M059J (cell line): ENCODE measurements at places on chromosomes 7 and 10.

DNA sequence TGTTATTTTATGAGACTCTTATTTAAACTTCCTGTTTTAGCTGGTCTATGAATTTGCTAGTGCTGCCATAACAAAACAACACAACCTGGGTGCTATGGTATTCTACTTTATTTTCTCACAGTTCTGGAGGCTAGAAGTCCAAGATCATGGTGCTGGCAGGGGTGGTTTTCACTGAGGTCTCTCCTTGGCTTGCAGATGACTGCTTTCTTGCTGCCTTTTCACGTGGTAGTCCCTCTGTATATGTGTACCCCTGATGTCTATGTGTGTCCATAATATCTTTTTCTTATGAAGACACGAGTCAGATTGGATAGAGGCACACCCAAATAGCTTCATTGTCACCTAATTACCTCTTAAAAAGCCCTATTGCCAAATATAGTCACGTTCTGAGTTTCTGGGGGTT, 270.5 kb downstream of the BMPER start:
- no peak for DNase-seq

GRCh38 chr10:110657973-110658691, 14.0 kb downstream of the RBM20 start:
- no peak for DNase-seq

- no peak for DNase-seq
These were observed 27.6 kb upstream of the FAM204A start for GRCh38 chr10:118369641-118370205.

GRCh38 chr7:25720427-25720826, 431.6 kb upstream of the NFE2L3 start:
- DNase-seq, result peak; percentile 34

DNA sequence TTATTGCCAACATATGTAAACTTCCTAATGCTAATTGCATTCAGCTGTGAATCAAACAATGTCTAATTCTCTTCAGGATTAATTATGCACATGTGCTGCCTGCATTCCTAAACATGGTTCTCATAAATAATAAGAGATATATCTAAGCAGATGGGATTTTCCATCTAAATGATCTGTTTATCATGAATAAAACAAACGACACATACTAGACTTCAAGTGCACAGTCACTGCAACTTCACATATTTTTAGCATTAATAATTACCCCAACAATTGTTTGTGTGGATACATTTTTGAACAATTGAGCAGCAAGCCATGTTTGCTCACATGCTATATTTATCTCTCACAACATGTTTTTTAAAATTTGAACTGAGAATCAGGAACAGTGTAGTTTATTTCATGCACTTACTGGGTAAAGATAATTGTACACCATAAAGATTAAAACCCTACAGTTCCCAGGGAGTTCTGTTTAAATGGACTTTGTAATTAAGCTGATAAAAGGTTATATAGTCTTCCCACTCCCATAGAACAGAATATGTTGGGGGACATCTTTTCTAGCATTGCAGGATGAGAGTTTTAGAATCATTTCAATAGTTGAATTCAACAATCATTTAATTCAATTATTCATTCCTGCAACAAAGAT, 378.5 kb downstream of the MDFIC start:
- DNase-seq, result no peak

DNA sequence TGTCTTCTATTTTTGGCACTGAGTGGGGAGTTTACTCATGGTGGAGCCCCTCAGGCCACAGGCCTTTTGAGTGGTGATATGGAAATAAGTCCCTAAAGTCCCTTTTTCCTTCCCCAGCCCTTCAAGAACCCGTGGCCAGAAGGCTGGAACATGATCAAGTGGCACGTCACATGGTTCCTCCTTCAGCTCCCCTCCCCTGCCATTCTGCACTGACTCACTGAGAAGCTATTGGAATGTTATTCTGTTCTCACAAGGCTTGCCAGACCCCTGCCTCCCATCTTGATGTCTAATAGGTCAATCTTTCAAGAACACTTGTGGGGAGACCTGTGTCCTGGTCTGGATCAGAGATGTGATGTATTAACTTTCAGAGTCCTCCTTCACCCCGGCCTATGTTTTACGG, 279.8 kb downstream of the SEC23IP start:
- DNase-seq, result peak; percentile 50

GRCh38 chr10:124524991-124525653, 63.5 kb downstream of the LHPP start:
- peak; percentile 56 for DNase-seq

- peak; percentile 99 for DNase-seq
These were observed 25.3 kb downstream of the EPHB4 start for GRCh38 chr7:100801833-100802568.

GRCh38 chr10:15897287-15897686, 37.0 kb upstream of the MINDY3 start:
- peak; percentile 12 for DNase-seq

DNA sequence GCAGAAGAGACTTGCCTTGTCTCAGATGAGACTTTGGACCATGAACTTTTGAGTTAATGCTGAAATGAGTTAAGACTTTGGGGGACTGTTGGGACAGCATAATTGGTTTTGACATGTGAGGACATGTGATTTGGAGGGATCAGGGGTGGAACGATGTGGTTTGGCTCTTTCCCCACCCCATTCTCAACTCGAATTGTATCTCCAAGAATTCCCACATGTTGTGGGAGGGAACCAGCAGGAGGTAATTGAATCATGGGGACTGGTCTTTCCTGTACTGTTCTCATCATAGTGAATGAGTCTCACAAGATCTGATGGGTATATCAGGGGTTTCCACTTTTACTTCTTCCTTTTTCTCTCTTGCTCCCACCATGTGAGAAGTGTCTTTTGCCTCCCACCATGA, 229.7 kb upstream of the KCND2 start:
- no peak for DNase-seq

- no peak for DNase-seq
These were observed 3.1 kb downstream of the STARD3NL start for GRCh38 chr7:38181111-38181510.

- DNase-seq, result peak; percentile 5
These were observed 303.5 kb downstream of the SFMBT2 start for GRCh38 chr10:7107285-7107684.

DNA sequence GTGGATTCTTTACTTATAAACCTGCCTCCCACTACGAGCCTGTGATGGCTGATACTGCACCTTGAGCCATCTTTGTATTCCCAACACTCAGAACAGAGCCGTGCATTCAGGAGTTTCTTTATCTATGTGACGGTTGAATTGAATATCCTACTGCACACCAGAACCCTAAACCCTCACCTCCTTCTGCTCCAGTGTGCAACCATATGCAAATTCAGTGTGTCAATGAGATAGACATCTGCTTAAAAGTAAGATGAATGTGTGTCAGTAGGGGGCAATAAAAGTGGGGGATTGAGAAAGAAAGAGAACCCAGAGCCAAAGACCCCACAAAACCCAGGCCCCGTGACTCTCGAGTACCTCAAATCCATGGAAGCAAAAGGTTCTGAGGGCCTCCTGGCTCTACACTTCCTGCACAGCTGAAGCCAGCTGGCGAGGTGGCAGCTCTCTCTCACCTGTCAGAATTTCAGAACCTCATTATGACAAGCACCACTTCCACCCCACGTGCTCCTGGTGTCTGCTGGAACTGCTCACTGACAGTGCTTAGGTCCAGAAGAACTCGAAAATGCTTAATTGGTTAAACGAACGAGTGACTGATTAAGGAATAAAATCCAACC, 143.3 kb upstream of the GPR26 start:
- DNase-seq, result no peak

- DNase-seq, result peak; percentile 59
These were observed 77.3 kb downstream of the JMJD1C start for GRCh38 chr10:63388421-63389031.

DNA sequence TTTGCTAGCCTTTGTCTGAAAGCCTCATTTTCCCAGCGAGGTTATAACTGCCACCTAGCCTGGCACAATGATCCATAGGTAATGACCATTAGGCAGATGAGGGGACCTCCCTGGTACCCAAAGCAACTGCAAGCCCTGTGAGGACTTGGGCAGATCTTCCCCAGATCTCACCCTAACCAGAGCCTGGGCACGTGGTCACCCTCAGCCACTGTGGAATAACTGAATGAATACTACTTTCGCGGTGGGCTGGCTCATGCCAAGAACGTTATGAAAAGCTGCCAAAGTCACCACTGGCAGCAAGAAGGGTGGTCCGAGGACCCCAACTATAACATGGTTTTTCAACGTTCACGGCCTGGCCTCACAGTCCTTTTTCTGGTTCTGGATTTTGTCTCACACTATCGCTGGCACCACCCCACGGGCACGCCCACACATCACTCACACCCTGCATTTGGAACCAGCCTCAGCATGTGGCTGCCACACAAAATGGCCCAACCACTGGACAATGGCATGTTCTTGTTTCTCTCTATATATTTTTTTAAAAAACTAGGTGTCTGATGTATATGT, 3.4 kb downstream of the PRKAG2 start:
- peak; percentile 20 for DNase-seq

DNA sequence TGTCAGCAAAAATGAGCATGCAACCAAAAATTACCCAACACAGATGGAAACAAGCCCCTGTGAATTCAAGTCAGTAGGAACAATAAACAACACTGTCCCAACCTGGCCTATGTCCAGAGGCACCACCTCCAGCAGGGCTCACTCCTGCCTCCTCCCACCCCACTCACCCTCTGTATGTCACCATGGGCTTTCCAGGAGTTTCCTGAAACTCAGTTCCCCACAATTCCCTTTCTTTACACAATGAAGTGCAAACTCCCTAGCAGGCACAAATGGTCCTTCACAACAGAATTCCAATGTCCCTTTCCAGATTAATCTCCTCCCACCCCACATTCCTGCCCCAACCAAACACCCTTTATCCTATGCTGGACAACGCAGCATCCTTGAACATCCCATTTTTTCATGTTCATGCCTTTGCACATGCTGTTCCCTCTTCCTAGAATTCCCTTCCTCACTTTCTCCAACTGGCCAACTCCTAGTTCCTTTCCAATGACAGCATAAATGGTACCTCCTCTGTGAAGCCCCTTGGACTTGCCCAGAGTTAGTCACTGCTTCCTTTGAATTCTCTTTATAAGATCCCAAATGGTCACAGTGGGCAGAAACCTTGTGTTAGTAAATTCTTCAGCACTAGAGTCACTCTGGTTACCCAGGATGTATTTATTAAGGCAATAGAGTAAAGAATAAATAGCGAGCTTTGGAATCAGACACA, 157.5 kb downstream of the SLIT1 start:
- peak; percentile 88 for DNase-seq

DNA sequence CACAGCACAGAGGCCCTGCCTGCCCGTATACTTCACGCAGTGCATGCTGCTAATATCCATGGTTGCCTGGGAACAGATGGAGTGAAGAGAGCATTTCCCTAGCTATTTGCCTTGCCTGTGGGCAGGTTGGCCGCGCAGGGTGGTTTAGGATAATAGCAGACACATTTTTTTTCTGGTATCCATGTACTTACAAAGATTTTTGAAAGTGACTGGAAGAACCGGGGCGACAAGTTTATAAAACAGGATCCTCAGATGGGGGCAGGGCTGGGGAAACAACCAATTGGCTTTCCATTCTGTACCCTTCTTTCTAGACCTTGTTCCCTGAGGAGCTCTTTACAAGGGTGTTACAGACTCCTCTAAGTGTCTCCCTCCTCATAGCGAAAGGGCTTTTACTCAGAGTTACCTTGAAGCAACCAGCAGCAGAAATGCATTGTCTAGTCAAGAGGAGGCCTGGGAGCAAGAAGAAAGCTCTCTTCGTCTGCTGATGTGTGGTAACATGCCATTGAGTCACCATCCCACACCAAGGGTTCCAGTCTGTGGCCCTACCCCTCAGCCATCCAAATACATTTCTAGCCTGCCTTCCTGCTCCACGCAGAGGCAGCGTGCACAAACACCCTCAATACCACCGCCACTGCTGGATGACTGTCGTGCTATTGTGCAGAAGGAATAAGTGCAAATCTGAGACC, 31.5 kb downstream of the MTURN start:
- DNase-seq, result no peak

DNA sequence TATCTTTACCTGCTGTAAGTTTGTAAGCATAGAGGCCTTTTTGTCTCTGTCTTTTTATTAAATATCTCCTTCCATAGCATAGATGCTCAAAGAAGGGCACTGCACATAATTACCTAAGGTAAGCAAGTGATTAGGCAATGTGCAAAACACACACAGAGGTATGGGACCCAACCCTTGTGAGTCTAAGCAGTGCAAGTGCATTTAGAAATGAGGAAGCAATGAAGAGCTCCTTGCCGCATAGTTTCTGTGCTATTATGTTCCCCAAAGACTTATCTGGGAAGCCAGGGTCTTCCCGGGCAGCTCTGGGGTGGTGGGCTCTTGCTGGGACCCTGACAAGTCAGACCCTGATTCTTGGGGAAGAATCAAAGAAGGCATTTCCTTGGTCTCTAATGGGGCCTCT, 13.5 kb upstream of the MGAM2 start:
- DNase-seq, result no peak

DNA sequence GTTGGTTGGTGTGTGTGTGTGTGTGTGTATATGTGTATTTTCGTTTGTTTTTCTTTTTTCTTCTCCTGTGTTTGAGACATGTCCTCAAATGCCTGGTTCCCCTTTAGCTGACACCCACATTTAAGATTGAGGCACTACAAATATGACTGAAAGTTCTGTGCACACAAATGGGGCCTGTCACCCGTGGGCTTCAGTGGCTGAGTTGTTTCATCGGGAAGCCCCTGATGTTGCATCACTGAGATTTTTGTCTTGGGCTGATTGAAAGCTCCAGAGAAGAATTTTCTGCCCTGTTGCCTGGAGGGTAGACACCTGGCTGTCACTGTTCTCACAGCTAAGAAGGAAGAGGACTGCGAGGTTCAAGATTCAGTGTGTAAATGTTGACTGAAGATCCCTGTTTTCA, 283.8 kb upstream of the C7orf33 start:
- DNase-seq, result no peak

DNA sequence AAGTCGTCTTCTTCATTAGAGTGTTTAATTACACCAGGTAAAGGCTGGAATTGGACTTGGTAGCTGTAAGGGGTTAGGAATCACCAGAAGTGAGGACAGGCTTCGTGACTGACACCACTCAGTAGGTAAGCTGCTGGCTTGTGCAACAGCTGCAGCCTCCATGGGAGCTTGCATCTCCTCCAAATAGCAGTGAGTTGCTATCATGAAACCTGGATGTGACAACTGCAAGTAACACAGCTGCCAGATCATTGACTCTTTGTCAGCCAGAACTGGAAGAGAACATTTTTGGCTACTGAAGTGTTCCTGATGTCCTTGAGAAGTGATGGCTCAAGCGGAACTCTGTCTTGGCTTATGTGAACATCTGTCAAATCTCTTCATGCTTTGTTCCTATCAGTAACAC, 64.1 kb upstream of the MSRB2 start:
- no peak for DNase-seq
